ENCODE measurements at places on chromosomes 2 and 18.

GRCh38 chr18:51603111-51603510 is 405.6 kb upstream of the MEX3C start:
- DNase-seq: no peak

DNA sequence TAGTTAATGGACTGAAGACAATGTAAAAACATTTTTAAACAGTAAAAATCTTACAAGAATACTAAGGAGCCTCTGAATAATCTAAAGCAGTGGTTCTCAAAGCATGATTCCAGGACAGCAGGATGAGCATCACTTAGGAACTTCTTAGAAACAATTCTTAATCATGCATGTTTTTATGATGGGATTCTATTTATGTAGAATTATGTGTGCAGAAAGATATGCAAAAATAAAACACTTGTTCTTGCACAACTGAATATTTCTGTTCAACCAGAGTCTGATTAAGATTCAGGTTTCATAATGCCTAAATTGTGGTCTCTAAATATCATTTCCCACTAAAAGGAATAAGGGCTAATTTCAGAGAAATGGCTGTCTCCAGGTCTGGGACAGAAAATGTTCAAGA is 69.2 kb upstream of the MTIF2 start:
- DNase-seq: no peak

- no peak for DNase-seq
Measured at GRCh38 chr2:219570194-219570923, 980 bp downstream of the OBSL1 start.

- DNase-seq: no peak
Measured at GRCh38 chr2:15971831-15972522, 31.6 kb downstream of the MYCN start.

DNA sequence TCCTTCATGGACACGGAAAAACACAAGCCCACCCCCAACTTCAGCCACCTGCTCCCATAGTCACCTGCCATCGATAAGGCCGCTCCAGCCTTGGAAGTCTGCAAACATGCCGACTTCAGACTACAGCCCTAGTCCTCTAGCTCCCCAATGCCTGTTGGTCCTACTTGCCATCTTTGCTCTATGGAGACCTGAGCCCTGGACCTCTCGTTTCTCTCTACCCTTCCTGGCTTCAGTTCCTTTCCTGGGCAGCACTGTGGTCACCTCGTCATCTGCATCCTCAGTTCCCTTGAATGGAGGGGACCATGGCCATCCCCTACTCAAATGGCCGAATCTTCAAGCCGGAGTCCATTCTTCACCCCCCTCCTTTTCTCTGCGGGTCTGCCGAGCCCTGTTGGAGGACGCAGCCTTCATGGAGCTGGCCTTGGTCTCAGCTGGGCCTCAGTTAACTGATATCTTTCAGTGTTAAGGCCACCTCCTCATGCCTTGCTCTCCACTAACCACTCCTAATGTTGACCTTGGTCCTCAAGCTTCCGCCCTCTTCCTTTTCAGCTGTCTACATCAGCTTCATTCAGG is 47.7 kb upstream of the GBX2 start:
- no peak for DNase-seq

DNA sequence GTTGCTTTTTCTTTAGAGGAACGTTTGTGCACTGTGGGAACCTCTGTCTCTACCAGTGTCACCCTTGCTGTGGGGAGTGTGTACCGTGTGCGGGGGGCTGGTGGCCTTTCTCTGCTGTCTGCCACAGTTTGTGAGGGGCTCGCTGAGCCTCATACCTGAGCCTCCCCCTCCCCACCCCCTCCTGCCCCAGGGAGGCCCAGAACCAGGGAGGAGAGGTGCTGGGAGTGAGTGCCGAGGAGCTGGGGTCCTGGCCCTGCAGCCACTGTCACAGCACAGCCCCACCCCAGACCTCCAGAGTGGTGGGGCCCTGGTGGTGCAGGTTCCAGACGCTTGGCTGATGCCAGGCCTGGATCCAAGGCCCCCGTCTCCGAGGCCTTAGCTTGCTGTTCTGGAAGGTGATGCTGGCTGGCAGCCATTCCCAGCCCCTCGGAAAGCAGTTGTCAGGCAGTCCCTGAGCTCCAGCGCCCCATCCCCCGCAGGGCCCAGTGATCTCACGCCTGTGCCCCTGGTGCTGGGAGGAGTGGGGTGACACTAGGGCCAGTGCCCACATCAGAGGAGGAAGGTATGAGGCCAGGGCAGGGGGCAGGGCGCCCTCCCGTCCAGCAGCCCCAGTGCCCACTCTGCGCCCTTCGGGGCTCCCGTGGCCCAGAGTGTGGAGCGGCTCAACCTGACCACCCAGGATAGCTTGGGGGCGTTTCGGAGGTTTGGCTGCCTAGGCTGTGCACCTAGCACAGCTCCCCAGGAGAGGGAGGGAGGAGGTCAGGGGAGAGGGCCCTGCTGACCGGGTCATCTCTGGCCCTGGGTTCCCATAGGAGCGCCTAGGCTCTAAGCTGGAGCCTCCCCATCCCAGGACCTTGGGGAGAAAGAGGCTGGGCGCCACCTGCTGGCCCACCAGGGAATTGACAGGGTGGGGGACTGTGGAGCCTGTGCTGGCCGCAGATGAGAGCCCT is 53.0 kb upstream of the ALPP start:
- peak; percentile 49 for DNase-seq

- no peak for DNase-seq
Measured at GRCh38 chr2:136297994-136298393, 180.0 kb upstream of the CXCR4 start.

DNA sequence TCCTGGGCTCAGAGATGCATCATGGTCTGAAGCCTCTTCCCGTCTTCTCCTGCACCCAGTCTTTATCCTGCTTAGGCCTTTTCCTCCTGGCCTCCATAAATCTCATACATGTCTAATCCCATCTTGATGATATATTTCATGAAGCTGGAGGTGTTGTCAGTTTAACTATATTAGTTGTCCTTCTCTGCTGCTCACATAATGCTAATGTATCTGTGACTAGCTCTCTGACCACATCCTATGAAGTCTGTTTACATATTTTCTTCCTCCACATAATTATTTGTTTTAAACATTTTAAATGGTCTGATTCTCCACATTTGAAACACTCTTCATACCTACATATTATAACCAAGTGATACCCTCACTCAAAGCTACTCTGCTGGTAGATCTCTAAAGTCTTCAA is 315.2 kb upstream of the RND3 start:
- DNase-seq: no peak

DNA sequence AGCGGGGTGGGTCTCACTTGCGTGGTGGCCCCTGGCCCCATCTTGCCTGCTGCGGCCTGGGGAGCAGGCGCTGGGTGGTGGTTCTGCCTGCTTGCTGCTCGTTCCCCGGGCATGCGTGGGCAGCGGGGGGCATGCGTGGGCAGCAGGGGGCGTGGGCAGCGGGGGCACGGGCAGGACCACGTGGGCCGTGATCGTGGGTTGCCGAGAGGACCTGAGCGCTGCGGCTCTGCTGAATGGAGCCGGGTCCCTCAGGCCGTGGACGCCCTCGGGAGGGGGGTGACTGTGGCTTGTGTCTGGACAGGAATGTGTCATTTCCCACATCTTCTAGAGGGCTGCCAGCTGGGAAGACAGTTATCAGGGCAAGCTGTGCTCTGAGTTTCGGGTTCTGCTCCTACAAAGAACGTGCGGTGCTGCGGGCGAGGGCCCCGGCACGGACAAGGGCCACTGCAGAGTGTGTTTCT is 8.3 kb upstream of the GAL3ST2 start:
- DNase-seq: no peak

DNA sequence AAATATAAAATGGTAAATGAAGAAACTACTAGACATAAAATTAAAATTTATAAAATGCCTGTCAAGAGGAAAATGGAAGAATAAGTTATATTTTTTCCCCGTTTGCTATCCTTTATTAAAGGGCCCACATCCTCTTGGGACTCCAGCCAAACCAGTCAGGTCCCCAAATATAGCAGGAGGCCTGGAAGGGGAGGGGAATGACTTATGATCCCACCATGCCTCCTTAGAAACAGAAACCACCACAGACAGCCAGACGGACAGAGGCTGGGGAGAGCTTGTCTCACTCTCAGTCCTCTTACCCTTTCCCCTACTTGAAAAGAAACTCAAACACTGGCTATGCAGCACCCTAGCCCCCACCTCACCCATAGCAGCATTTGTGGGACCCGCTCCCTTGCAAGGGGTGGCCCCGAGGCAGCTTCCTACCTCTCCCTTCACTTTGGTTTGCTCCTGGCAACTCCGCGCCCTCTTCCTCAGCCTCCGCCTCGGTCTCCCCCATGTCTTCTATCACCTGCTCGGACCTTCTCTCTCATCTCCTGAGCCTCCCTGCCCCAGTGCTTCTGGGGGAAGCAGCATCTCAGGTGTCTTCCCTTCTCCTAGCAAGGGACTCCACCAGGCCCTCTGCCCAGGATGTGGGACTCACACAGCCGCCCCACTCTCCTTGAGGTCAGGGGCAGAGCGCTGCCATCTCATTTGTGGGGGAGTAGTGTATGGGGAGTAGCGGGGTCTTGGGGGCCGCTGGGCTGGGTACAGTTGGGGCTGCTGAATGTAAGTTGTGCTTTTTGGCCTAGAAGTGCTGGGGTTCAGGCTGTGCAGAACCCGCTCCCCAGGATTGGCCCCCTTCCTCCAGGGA is 37.4 kb upstream of the ANKRD62 start:
- no peak for DNase-seq

GRCh38 chr2:153940511-153940910 is 68.8 kb downstream of the GALNT13 start:
- DNase-seq: no peak

DNA sequence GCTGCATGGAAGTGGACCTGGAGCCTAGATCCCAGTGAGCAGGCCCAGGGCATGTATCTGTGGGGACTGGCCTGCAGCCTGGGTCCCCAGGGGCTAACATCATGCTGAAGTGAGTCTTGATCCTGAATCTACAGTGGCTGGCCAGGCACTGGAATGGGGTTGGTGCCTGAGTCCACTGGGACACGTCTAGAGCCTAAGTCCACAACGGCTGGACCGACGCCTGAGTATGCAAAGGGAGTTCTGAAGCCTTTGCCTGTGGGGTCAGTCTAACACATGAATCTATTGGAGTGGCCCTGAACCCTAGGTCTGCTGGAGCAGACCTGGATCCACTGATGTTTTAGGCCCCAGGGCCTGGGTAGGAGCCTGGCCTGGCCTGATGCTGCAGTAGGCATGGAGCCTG is 665.5 kb downstream of the DCDC2C start:
- DNase-seq: no peak

GRCh38 chr18:22268641-22269128 is 99.3 kb downstream of the GATA6 start:
- no peak for DNase-seq

GRCh38 chr2:134453476-134453875 is 199.6 kb downstream of the MGAT5 start:
- DNase-seq: no peak

DNA sequence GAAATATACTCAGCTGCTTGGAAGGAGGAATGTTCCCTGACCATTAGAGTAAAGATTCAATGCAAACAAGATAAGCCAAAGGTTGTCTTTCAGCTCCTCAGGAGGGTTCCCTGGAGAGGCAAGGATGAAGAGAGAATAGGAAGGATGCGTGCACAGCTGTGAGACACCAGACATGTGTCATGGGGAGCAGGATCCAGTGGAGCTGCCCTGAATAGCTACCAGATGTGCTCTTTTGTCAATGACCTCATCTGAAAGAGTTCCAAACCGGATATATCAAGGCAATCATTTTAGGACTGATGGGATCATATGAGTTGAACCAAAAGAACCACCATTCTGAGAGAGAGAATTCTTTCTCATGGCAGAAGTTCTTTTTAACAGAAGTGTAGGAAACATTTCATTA is 490.6 kb downstream of the IRS1 start:
- no peak for DNase-seq

DNA sequence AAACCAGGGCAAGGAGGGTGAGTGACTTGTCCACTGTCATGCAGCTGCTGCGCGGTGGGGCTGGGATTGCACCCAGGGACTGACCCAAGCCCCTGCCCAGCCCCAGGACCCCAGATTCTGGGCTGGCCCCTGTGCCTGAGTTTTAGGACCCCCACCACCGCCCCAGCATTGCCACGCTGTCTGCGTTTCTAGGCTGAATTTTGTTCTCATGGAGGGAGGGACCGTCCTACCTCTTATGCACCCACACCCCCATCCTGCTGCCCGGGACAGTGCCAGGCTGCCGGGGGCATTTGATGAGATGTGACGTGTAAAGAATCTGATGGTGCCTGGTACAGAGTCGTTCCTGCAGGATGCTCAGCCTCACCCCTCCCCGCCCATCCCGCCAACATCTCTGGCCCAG is 111.0 kb upstream of the ODC1 start:
- no peak for DNase-seq

DNA sequence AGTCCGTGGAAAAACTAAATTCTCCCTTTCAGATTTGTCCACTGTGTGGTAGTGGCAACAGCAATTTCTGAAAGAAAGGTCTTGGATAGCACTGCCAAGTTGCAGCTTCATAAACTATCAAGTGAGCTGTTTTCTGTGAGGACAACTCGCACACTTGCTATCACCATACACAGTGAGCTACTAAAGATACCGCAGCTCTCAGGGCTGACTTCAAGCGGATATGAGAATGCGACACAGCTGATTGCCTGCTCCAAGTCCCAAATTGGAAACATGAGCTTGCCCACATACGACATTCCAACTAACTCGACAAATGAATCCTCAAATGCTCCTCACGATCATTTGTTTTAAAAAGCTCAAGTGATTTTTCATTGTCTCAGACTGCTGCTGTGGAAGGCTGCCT is 46.2 kb downstream of the E2F6 start:
- no peak for DNase-seq

DNA sequence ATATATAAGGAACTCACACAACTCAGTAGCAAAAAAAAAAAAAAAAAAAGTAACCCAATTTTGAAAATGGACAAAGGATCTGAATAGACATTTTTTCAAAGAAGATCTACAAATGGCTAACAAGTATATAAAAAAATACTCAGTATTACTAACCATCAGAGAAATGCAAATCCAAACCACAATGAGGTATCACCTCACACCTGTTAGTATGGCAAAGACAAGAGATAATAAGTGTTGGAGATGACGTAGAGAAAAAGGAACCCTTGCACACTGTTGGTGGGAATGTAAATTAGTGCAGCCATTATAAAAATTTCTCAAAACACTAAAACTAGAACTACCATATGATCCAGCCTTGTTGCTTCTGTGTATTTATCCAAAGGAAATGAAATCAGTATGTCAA is 5.8 kb upstream of the CNDP1 start:
- no peak for DNase-seq

GRCh38 chr2:43391201-43391877 is 164.9 kb upstream of the ZFP36L2 start:
- DNase-seq: no peak

- DNase-seq: no peak
Measured at GRCh38 chr2:128602699-128603101, 284.0 kb upstream of the HS6ST1 start.

- DNase-seq: no peak
Measured at GRCh38 chr2:28224648-28225472, 167.8 kb upstream of the FOSL2 start.

DNA sequence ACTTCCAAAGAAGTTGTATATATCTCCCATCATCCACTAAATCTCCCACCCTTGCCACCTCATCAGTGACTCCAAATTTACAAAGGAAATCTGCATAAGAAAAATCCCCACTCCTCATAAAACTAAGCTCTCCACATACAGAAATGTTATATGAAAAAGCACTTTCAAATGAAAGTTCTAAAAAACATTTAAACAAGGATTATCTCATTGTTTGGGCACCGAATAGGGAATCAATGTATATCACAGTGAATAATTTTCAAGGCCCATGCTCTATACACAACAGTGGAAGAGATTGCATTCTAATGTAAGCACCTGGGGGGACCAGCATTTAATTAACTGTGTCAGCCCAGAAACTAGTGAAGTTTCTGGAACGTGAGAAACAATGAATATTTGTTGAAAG is 70.1 kb downstream of the OSR1 start:
- no peak for DNase-seq

Measured in activated naive CD4-positive, alpha-beta T cell treated with Interleukin-2 at 50 U/mL for 16 hours (primary cell).